SK-N-DZ (cell line): ENCODE measurements at places on chromosomes 7 and 10.
A peak's percentile ranks its signal among the peaks of the same experiment; 100 is the strongest.

- peak; percentile 86 for DNase-seq
Measured at GRCh38 chr7:154774303-154774969, 228.5 kb downstream of the PAXIP1 start.

DNA sequence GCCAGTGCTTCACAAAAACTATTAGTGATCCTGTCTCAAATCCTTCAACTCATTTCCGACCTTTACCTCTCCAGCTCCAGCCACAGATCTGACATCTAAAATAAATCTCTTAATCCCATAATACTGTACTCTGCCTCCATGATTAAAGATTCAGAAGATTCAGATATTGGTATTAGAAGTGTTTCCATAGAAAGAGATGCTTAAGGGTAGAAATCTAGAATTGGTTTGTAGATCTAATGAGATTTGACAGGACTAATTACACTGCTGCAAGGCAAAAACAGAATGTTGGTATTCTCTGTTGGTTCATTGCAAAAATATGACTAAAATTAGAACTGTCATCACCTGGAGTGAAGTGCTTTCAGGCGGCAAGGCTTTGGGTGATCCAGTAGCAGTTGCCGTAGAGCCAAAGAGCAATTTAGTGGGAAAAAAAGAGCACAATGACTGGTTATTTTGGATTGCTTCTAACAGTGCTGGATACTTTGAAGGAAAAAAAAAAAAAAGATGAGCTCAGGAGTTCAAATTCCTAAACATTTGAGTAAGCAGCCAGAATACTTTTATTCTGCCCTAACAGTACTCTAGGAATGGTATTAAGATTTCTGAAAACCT, 940.1 kb upstream of the SORCS1 start:
- DNase-seq = no peak

GRCh38 chr10:4947635-4948596, 15.3 kb upstream of the AKR1C1 start:
- no peak for DNase-seq

GRCh38 chr7:150937848-150938561, 40.1 kb downstream of the KCNH2 start:
- DNase-seq = peak; percentile 79

DNA sequence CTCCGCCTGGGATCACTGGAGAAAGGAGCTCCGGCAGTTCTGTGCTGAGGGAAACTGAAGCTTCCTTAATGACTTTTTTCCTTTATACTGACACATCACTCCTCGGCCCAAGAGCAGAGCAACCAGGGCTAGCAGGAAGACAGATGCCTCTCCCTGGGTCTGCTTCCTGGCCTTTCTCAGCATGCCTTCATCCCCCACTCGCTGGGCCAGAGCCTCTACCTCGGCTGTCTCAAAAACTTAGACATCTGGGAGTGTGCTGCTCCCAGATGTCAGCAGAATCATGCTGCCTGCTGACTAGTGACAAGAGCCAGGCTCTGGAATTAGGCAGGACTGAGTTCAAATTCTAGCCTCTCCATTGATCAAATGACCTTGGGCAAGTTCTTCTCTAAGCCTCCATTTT, 24.4 kb upstream of the LRRC4 start:
- DNase-seq = no peak

GRCh38 chr7:6590645-6591110, 857 bp downstream of the INTS15 start:
- peak; percentile 54 for DNase-seq

DNA sequence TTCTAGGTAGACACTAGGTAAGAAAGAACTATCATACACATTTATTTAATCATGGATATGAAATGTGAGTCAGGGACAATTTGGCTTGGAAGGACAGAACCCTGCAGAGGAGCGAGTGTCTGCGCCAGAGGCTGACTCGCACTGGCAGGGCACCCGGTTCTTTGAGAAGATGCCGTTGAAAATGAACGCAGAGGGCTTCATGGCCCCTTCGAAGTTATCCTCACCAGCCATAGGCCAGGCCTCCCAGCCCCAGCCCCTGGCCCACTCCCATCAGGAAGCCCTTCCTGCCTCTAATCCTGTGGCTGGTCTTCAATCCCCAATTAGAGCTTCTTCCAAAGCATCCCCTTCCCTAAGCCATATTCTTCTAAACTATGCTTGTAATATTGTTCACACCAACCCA, 239.8 kb downstream of the TCERG1L start:
- DNase-seq = no peak

GRCh38 chr7:151244196-151244840, 4.2 kb downstream of the SMARCD3 start:
- peak; percentile 63 for DNase-seq

DNA sequence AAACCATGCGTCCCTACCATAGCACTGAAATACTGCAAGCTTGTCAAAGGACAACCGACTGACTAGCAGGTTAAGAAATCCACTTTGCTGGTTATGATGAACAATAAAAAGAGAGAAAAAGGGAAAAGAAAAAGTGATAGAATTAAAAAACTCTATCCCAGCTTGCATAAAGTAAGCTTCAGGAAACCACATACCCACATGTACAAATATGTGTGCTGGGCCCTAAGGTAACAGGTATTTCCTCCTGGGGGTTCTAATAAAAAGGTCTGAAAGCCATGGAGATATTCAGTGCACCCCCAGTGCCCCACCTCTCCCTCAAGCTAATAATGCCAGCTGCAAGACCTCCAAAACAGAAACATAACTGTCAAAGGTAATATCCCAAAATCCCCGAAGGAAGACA, 248.6 kb upstream of the KLF14 start:
- DNase-seq = no peak

DNA sequence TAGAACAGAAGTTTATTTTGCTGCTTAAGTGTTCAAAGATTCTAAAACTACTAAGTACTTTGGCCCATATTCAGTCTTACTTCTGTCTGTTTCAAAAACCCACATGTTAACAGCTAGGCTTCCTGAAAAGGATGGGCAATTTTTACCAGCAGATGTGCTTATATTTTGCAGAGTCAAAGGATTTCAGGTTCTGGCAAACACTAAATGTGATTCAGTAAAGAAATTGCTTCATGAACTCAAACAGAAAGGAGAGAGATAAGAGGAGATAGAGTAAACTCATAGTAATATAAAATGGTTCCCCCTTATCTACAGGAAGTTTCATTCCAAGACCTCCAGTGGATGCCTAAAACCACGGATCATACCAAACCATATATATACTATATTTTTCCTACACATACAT, 248.5 kb downstream of the AGMO start:
- no peak for DNase-seq

DNA sequence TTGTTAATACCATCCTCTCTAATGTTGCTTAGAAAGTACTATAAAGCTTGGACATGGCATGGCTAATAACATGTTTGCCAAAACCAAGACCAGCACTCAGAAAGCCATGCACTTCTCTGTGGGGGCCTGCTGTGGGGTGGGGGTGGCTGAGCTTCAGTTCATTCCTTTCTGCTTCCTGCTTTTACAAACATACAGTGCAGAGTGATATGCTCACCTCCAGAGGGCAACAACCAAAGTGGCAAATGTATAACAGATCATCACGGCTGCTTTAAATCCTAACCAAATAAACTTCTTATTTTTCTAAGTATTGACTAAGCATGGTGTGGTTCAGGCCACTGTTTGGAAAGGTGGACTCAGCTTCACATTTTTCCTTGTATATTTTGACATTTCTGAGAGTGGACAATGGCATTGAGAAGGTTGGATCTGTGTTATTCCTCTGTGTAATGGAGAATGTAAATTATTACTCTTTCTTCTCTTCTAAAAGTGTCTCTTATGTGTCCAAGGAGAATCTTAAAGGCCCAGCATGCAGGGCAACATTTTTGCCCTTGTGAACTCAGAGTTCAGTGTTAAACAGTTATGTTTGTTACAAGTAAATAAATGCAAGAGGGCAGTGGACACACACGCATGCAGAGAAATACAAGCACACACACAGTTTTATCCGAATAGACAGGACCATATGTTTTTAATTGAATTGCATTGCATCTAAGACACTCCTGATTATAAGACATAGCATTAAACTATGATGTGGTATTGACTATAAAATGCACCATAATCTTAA, 186.1 kb downstream of the HERPUD2 start:
- DNase-seq = no peak

- DNase-seq = peak; percentile 95
Measured at GRCh38 chr10:14667280-14667679, 107.4 kb downstream of the FAM107B start.

DNA sequence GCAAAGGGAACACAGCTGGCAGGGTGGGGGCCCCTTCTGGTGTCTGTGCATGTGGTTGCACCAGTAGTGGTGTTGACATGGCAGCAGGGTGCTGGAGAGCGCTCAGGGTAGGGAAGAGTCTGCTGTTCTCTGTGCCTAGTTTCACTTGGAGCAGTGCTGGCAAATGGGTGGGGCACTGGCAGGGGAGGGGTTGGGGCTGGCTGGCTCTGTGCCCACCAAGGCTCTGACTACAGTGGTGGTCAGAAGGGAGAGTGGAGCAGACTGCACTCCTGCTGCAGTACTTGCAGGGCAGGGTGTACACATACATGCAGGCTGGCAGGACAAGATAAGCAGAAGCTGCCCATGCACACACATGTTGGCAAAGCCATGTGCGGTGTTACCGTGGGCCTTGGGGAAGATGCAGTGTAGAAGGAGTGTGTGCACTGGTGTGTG, 18.2 kb downstream of the FAM25A start:
- no peak for DNase-seq

DNA sequence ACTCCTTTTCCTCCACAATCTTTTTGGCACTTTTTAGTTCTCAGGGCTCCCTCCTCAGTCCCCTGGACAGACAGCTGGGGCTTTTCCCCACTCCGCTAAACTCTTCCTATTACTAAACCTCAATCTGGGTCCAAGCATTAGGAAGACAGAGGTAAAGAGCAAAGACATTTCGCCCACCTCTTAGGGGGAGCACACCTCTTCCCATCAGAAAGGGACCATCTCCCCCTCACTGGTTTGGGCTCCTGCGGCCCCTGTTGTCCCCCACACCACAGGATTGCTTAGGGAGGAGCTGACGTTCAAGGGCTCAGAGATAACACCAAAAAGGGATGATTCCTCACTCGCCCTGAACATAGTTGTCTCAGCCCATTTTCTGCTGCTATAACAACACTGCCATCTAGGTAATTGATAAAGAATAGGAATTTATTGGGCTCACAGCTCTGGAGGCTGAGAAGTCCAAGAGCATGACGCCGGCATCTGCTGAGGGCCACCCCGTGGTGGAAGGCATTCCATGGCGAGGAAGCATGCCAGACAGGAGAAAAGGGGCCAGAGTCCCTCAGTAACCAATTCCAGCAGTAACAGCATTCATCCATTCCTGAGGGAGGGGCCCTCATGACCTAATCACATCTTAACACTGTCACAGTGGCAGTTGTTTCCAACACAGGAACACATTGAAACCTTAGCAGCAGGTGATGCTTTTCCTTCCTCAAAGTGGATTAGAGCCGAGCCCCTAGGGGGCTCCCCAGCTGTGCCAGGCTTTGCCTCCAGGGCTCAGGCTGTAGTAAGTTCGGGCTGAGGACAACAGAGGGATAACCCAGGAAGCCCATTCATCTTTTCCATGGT, 209.6 kb downstream of the EBF3 start:
- DNase-seq = no peak

GRCh38 chr7:104366390-104366789, 38.0 kb downstream of the LHFPL3 start:
- DNase-seq = no peak

DNA sequence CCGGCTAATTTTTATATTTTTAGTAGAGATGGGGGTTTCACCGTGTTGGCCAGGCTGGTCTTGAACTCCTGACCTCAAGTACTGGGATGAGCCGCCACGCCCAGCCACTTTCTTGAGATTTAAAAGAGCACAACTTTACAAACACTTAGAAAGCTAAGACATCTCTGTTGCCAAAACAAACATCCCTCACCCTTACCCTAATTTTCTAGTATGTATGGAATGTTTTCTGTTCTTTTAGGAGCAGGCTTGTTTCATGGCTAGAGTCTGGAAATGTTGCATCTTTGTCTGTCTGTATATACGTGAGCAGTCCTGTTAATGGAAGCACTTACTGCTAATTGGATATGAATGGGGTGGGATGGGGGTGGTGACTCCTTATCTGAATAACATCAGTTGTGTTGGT, 2.9 kb downstream of the OLAH start:
- DNase-seq = no peak

GRCh38 chr10:19728376-19728775, 87.9 kb upstream of the PLXDC2 start:
- DNase-seq = no peak

DNA sequence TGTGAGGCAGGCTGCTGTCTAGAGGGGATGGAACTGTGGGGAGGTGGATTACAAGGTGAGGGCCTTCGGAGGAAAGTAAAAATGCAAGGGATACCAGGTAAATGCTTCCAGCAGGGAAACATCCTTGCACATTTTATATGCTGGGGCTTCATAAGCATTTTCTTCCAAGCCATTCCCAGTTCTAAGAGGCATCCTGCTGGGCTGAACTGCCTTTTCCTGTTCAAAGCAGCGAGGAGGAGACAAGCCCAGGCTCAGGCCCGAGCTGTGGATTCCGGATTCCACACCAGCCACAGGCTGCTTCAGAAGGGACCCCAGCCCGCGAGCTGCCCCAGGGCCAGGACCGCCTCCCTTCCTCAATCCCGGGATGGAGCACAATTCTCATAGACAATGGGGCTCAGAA, 249.7 kb downstream of the TNS3 start:
- DNase-seq = no peak

DNA sequence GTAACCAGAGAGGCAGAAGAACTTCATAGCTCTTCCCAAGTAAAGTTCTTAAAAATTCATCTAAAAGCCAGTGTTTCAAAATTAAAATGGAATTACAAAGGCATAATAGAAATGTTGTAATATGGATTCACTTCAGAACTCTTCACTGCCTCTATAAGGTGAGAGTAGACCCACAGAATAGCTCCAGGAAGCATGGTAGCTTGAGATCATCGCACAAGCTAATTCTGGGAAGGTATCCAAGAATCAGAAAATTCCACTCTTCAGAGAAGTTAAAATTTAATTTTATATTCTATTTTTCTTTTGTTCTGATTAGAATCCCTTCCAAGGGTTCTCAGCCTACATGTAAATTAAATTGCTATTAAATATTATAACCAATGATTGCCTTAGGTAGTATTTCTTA, 1.5 kb upstream of the DHX32 start:
- no peak for DNase-seq

GRCh38 chr7:90758933-90759562, 162.9 kb downstream of the CDK14 start:
- DNase-seq = no peak

DNA sequence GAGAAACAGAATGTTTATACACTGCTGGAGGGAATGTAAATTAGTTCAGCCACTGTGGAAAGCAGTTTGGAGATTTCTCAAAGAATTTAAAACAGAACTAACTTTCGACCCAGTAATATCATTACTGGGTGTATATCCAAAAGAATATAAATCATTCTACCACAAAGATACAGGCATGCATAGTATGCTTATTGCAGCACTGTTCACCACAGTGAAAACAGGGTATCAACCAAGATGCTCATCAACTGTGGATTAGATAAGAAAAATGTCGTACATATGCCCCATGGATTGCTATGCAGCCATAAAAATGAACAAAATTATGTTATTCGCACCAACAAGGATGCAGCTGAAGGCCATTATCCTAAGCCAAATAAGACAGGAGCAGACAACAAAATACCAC, 343.1 kb upstream of the KCND2 start:
- DNase-seq = no peak
